ENCODE measurements at places on chromosomes 1 and 21.

- peak; percentile 54 for DNase-seq
Measured at GRCh38 chr1:173175514-173176145, 31.5 kb downstream of the TNFSF4 start.

DNA sequence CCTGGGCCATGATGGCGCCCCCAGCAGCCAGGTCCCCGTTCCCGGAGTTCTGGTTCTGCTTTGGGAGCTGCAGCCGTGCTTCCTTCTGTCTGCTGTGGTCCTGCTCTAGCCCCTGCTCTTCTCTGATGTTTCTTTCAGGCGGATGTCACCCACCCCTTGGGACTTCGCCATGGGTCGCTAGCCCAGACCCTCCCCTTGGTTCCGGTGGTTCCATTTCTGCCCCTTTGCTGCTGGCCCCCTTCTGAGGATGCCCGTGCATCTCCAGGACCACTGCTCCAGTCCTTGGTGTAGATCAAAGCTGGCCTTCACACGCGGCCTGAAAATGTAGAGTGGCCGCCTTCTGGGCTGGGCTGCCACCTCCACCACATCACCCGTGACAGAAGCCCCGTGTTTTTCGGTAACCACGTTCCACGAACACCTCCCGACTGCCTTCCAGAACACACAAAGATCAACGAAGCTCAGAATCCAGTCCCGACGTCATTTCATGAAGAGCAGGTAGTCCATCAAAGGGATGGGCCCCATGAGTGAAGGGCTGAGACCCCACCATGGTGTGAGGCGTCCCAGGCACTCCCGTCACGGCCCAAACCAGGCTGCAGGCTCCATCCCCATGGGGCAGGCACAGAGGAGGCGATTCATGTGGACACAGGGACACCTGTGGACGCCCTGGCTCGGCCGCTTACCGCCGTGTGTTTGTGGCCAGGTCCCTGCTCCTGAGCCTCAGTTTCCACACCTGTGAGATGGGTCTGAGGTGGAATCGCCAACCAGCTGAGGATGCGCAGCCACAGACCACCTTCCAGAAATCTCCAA lies 24.4 kb downstream of the KRTAP10-1 start:
- DNase-seq: no peak

DNA sequence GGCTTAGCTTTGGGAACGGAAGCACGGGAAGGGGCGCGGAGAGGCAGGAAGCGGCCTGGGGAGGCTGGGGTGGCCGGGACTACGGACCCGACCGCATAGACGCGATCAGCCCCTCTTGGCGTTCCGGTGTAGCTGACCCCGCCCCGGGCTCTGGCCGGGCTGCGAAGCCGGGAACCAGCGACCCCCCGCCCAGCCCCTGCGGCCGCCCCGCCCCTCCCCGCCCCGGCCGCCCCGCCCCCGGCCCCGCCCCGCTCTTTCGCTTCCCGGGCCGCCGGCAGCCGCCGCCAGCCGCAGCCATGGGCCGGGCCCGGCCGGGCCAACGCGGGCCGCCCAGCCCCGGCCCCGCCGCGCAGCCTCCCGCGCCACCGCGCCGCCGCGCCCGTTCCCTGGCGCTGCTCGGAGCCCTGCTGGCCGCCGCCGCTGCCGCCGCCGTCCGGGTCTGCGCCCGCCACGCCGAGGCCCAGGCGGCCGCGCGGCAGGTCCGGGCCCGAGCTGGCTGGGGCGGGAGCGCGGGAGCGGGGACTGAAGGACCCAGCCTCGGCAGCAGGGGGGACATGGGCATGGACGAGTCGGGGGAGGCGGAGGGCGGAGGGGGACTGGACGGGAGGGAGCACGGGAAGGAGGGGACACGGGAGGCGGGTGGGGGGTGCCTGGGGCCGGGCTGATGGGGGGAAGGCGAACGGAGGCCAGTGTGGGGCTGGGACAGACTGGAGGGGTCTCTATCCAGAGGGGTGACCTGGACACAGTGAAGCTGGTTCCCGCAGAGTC lies at the start of gene SELENON:
Gene SELENON (plus strand): TSS at position 259 of the 768 bp plus-strand sequence. CDS start 38 bp downstream, at position 297.
- DNase-seq: peak; percentile 50

GRCh38 chr1:29197590-29197924 lies 15.9 kb upstream of the SRSF4 start:
- DNase-seq: peak; percentile 39

GRCh38 chr1:16248603-16249516 lies 11.9 kb upstream of the CPLANE2 start:
- peak; percentile 46 for DNase-seq

- DNase-seq: no peak
Measured at GRCh38 chr1:26168410-26169197, at the start of gene C1orf232. Gene C1orf232, minus strand, starts transcription at chr1:26168963. Its CDS starts 464 bp downstream, at chr1:26168499.

DNA sequence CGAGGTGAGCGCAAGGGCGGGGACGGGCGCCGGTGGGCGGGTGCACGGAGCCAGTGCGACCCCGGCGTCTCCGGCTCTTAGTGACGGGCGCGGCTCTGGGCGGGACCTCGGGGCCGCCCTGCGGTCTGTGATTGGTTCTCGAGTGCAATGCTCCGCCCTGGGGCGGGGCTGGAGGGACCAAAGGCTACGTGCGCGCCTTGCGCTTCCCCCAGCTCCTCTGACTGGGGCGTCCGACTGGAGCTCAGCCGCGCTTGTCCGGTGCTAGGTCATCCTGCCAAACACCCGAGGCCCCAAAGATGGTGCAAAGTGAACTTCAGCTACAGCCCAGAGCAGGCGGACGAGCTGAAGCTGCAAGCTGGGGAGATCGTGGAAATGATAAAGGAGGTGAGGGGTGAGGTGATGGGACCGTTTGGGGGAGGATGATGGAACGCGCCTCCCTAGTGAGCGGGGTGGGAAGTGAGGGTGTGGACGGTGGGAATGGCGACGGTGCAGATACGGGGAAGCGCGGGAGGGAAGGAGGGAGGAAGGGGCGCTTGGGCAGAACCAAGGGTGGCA lies 811 bp downstream of the SH3D21 start:
- DNase-seq: peak; percentile 87

DNA sequence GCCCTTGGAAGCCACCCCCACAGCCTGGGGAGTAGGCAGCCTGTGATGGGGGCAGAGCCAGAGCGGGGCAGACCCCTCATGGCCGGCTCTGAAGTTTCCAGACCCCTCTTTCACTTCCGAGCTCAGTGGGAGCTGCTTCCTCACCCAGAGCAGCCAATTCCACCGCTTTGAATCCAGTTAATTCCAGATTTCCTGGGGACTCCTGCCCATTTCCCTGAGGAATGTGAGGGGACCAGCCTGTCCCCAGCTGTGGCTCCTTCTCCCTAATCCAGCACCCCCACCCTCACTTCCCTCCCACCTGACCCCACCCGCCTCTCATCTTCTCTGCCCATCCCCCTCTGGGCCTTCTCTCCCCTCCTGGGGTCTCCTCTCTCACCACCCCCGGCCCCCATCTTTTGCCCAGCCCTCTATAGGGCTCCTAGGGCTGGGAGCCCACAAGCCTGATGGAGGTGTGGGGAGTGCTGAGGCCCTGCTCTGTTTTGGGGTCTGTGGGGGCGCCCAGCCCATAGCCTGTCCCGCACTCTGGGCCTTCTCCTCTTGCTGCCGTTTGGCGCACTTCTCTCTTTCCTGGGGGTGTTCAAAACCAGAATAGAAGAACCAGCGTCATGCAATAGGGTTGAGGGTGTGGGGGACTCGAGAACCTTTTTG lies 26.2 kb upstream of the TNFRSF1B start:
- DNase-seq: no peak

DNA sequence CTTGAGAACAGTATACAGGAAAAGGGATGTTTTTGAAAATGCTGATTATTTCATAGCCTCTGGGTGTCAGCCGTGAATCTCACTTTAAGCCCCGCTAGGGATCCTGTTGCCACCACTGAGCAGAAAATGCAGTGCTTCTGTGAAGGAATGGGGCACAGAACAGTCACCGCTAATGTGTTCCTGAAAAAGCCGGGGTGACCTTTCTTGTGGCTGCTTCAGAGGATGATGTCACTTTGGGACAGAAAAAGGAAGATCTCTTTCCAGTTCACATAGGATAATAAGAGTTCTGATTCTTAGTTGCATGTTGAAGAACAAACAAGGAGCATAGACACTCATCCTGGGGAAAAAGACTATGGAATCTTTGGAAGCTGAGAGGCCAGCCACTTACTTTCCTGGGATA lies 349.6 kb downstream of the DISC1 start:
- no peak for DNase-seq

- no peak for DNase-seq
Measured at GRCh38 chr1:185560760-185561159, 173.4 kb upstream of the HMCN1 start.

DNA sequence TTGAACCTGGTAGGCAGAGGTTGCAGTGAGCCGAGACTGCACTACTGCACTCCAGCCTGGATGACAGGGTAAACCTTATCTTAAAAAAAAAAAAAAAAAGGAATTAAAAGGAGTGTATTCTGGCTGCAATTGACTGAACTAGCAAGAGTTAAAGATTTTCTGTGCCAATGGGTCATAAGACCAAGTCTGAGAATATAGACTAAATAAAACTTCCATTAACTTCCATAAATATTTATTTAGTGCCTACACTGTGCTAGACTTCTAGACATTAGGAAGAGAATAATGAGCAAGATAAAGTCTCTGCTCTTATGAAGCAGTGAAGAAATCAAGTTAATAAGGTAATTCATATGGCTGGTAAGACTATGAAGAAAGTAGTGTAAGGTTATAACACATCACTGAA lies 27.2 kb downstream of the DPH5 start:
- no peak for DNase-seq

DNA sequence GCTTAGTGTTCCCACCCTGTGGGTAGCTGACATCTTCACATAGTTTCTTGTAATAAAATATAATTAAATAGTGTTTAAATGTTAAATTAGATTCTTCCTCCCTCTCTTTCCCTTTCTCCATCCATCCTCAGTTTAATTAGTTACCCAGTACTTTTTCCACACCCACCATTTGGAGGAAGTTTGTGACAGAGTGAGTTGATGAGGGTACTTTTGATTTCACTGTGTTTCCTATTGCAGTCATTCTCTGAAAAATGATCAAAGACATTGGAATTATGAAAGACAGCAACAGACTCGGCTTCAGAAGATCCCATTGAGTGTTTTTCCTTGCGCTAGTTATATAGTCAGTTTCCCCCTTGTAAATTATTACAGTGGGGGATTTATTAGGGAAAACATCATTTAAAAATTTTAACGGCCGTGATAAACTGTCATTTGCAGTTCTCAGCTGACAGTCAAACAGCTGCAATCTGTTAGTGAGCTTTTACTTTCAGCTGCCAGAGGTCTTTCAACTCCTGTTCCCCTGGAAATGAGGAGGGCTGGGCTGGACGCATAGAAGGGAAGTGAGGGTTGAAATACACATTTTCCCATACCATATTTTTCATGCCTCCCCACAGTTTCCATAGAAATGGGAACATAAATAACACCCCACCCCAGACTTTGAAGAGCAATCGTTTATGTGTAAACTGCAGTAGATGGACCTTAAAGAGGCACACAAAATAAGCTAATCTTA lies 61.3 kb upstream of the CACYBP start:
- no peak for DNase-seq

DNA sequence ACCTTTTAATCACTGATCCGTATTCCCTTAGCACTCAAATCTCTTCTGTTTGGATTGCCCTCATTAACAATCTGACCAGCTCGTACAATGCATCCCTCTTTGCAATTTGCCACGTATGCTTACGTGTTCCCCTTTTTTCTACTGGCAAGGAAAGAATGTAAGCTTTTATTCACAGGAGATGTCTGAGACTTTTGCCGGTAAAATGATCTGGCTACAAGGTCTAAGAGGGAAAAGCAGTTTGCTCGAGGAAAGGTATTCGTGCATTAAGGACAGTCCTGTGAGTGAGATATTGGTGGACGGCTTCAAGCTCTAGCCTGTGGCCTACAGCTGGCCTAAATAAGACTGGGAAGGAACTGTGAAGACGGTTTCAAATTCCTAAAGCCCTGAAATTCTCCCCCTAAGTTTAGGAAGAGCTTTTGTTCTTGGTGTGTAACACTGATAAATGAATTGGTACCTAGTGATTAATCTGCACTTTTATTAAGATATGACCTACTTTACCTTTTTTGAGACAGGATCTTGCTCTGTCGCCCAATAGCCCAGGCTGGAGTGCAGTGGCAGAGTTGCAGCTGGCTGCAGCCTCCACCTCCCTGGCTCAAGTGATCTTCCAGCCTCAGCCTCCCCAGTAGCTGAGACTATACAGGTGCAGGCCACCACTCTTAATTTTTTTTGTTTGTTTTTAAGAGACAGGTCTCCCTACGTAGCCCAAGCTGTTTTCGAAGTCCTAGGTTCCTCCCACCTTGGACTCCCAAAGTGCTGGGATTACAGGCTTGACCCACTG lies 895 bp upstream of the UBR4 start:
- DNase-seq: no peak

- DNase-seq: peak; percentile 75
Measured at GRCh38 chr1:180912801-180913565, at the start of gene KIAA1614. Gene KIAA1614, plus strand, starts transcription at chr1:180912897. Its CDS starts 347 bp downstream, at chr1:180913244.

DNA sequence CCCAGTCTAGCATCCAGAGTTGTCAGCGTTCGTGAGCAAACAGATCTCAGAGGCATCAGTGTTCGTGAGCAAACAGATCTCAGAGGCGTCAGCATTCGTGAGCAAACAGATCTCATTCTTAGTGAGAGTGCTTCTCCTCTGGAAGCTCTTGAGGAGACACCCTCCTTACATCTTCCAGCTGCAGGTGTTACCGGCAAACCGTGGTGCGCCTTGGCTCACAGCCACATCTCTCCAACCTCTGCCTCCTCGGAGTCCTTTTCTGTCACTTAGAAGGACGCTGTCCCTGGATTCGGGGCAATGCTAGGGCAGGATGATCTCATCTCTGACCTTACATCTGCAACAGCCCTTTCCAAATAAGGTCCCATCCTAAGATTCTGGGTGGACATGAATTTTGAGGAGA lies 14.6 kb upstream of the UMODL1 start:
- no peak for DNase-seq

DNA sequence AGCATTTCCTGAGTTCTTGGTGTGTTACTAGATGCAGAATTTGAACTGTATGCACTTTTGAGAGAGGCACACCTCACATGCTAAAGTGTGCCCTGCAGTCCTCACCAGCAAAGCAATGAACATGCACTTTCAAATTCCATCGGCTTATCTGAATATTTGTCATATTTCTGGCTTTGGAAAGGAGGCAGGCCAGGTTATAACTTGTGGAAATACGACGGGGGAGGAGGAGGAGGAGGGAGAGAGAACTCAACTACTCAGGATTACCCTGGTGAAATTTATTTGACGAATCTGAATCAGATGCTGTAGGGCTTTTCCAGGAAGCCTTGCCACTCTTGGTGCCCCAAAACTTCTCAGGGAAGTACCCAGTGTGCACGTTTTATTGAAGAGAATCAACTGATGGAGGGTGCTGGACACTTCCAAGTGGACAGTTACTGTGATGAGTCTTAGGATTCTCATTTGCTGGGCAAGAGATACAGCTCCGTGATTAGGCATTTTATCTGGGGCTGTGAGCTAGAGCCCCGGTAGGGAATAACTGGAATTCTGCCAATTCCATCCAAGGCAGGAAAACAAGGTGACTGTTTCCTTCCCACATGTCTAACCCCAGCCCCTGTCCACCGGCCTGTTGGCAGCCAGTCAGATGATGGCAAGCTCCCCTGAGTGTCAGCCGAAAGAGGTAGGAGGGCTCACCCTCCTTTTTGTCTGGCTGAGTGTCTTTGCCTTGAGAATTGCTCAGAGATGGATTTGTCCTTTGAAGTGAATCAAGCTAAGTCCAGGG lies 3.8 kb downstream of the PDPN start:
- no peak for DNase-seq

- no peak for DNase-seq
Measured at GRCh38 chr1:241902391-241903065, 54.5 kb downstream of the EXO1 start.

GRCh38 chr21:21003701-21004100 lies 5.5 kb downstream of the NCAM2 start:
- peak; percentile 40 for DNase-seq
